ENCODE measurements at places on chromosomes 4 and X.

- DNase-seq = no peak
These were observed 29.7 kb upstream of the ENPP6 start for GRCh38 chr4:184247421-184247820.

- DNase-seq = no peak
These were observed 250.6 kb downstream of the USP46 start for GRCh38 chr4:52408471-52408870.

DNA sequence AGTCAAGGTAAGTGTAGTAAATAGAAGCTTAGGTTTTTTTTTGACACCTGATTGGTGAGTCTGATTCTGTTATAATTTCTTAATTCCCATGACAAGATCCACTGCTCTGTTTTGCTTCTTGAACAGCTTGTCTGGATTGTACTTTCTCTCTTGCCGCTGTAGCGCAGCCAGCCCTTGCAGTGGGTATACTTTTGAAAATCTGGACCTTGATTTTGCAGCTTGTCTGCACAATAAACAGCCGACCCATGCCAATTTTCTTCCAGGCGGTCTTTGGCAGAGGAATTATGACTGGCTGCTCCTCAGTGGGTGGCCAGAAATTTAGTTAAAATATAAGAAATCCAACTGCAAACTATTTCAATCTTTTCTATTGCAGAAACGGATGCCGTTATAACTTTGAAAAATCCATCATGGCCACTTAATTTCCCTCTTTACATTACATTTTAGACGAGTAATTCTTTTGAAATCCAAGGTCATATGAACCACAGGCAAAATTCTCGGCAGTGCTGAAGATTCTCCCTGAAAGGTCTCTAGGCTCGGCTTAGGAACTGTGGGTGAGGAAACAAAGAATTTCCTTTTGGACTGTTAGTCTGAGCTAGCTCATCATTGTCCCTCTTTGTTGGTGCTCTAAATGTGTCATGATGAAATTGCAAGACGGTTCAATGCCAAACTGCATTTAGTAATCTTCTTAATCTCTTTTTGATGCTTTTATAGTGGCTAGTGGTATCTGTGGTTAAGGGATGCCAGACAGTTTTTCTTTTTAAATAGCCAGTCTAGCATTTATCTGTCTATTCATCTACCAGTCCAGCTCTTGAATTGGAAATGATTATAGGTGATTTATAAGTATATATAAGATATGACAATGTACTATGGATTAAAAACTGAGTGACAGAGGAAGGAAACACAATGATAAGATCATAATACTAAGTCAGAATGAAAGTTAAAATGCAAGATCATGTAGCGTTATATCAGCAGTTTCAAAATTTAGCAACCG is 31.5 kb upstream of the PTTG2 start:
- no peak for DNase-seq

DNA sequence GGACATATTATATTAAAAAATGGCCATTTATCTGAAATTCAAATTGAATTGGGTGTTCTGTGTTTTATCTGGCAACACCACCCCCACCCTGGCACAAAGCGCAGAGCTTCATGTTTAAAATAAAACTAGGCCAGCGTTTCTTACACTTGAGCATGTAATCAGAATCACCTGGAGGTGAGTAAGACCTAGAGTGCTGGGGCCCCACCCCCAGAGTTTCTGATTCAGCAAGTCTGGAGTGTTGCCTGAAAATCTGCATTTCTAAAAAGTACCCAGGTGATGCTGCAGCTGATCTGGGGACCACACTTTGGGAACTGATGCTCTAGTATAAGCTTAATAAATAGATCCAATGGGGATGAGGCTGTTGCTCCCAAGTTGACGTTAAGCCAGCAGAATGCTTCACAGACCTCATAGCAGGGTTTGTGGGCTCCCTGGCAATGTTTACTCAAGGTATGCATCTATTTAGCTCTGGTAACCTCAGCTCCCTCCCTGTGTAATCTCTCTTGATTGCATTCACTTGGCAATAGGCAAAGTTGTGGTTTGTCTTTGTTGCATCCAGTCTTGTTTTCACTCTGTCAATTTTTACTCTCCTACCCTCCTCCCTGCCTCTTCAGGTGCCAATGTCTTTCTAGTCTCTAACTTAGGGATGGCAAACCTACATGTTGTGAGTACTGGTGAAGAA is 99.8 kb upstream of the TEX13D start:
- no peak for DNase-seq

DNA sequence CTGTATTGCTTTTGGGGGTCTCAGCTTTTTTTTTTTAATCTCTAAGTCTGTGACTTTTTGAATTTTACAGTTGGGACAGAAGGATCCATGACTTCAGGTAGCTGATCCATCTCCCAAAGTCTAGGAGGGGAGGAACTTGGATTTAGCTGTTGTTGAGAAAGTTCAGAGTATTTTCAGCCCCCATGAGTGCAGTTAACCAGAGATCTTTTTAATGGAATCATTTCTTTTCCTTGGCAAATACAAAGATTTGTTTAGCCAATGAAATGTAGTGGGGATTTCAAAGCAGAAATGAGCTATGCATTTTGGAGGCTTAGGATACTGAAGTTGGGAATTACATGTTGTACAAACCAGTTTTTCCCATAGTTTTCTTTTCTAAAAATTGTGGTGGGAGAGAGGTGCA is 18.1 kb downstream of the FNIP2 start:
- DNase-seq = no peak

DNA sequence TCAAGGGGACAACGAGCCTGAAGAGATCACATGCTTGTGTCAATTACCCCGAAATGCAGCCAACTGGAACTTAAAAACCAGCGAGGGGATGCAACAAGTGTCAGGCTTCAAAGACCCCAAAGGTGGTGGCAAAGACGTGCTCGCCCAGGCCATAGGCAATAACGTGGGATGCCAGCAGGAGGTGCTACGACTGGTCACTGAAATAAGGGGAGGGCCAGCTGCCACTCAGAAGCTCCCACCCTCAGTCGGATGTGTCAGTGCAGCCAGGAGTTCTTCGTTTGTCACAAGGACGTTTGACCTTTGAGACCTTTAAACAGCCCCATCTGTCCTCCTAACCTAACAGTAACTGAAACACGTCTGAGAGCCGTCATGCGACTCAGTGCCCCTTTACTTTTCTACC is 556.8 kb upstream of the PCDH10 start:
- DNase-seq = no peak

GRCh38 chr4:48266781-48267180 is 2.9 kb downstream of the TEC start:
- no peak for DNase-seq

DNA sequence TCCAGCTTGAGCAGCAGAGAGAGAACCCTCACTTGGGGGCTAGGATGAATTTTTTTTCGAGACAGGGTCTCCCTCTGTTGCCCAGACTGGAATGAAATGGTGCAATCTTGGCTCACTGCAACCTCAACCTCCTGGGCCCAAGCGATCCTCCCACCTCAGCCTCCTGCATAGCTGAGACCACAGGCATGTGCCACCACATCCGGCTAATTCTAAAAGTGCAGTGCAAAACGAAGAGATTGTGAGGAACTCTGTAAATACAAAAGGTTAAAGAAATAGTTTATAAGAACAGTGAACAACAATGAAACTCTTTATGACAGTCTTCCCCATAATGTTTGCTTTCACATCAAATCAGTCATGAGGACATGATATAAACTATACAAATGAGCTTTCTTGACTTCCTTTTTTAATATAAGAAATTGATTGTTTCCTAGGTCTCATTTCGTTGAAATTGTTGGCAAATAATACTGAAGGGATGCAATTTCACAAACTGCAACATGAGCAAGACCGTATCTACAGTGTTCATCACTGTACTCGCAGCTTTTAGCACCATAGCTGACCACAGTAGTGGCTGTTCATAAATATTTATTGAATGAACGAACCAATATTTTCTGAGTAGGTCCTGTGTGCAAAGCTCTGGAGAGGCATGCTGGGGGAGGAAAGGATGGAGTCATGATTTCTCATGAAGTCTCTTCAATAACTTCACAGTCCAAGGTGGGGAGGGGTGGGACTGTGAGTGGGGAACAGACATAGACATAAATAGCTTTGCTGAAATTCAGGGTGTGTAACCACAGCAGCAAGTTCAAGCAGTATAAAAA is 116.1 kb downstream of the SHROOM3 start:
- DNase-seq = no peak

- no peak for DNase-seq
These were observed 59.8 kb downstream of the PDLIM5 start for GRCh38 chr4:94511591-94511990.

- DNase-seq = no peak
These were observed 60.7 kb downstream of the ZFX start for GRCh38 chrX:24210190-24210589.

DNA sequence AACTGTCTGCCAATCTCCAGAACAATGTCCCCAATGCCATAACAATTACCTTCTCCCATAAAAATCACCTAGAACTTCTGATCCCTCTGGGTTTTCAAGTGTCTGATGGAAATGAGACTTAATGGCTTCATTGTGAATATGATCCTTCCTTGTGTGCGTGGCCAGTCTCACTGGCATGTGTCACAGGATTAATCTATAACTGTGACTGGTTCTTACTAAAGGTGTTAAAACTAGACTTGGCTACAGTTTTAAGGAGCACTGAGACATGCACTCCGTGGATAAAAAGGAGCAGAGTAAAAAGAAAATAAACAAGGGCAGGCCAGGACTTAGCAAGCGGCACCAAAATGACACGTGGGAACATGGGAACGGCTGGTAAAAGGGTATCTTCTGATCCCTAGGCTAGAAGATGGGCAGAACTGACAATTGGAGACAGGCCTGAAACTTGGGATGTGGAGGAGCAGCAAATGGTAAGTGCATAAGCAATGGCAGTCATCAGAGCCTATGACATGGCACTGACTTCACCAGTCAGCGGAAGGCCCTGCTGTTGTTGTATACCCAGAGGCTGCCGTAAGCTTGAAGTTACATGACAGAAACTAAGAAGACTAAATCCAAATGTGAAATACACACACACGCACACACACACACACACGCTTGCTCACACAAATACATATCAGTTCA is 256.6 kb upstream of the NOCT start:
- DNase-seq = no peak

DNA sequence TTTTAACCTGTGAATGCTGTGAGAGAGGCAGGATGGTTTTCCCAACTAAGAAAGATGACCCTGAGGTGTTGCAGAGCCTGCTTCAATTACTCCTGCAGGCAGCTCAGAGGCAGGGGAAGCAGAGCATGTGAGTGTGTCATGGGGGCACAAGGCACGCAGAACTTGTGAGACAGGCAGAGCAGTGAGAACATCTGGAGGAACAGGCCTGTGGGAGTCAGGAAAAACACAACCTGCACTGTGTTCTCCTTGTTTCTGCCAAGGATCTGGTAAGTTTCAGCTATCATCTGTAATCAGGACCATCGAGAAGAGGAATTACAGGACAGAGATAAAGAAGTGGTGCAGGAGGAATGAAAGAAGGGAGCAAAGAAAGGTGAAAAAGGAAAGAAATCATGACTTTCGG is 741.8 kb upstream of the INTU start:
- no peak for DNase-seq

- DNase-seq = no peak
These were observed 34.2 kb upstream of the ESX1 start for GRCh38 chrX:104288961-104289360.

DNA sequence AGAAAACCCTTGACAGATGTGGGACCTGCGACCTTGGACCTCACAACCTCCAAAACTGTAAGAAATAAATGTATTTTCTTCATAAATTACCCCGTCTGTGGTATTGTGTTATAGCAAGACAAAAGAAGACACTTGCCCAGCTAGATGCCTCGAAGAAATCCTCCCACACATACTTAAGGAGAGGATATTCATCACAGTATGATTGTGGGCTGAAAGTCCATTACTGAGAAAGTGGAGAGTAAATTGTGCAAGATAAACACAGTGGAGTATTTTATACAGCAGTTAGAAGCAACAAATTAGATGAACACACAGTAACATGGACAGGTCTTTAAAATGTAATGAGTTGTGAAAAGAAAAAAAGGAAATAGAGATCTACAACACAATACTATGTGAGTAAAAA is 25.8 kb upstream of the PLA2G12A start:
- no peak for DNase-seq

GRCh38 chrX:103941201-103941975 is 21.0 kb upstream of the TMSB15B start:
- no peak for DNase-seq

DNA sequence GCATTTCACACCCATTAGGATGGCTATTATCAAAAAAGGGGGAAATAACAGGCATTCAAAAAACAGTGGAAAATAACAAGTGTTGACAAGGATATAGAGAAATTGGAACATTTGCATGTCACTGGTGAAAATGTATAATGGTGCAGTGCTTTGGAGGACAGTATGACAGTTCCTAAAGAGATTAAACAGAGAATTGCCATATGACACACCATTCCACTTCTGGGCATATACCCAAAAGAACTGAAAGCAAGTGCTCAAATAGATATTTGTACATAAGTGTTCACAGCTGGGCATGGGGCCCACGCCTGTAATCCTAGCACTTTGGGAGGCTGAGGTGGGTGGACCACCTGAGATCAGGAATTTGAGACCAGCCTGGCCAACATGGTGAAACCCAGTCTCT is 348.1 kb downstream of the NR3C2 start:
- DNase-seq = no peak

- no peak for DNase-seq
These were observed 14.3 kb upstream of the PDZD4 start for GRCh38 chrX:153844509-153845082.

- no peak for DNase-seq
These were observed 83.6 kb downstream of the MAML3 start for GRCh38 chr4:140070366-140070765.

- no peak for DNase-seq
These were observed 7.1 kb downstream of the CLOCK start for GRCh38 chr4:55539658-55540057.

DNA sequence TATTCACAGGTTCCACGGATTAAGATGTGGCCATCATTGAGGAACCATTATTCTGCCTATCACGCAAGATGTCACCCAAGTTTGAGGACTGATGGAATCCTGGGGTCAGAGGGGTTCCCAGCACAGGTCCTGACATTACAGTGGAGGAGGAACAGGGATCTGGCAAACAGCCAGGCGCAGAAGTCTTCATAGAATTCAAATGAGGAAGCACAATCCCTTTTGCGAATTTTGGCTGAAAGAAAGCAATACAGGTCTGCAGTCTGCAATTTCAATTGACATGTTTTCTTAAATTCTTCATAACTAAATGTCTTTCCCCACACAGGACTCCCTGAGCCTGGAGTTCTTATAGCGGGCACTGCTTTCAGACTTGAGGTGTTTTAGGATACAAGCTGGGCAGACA is 14.5 kb downstream of the DOCK11 start:
- no peak for DNase-seq

DNA sequence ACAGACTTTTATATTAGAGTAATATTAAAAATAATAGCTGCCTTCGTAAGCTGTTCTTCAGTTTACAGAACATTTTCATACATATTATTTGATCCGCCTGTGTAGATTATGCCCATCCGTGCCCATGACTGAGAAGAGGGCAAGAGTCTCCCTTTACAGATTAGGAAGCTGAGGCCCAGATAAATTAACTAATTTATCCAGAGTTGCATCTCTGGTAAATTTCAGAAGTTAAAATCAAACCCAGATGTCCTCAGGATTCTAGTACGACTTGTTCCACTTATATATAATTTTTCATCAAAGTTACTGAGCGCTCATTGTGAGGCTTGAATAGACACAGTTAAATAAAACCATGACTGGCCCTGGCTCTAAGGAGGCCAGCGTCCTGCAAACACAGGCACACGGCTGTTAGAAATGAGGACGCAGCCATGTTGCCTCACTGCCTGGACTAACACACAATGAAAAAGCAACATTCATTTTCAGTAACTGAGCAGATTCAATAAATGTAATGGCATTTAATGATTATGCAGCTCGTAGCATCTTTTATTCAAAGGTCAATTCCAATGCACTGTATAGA is 148.0 kb downstream of the TENM3 start:
- DNase-seq = no peak

- DNase-seq = no peak
These were observed 1.8 kb downstream of the CPZ start for GRCh38 chr4:8594097-8595038.
